ENCODE measurements at places on chromosomes 13 and 19. TPM values are rescaled to one million over a fixed set of nuclear protein-coding genes. Genes with fewer than 3 reads are reported as not detected.

Gene TNFRSF19
- 117 TPM for total RNA-seq

Gene CGB3
- not detected for total RNA-seq

Gene TNNT1
- 20.8 TPM for total RNA-seq

Gene PBX4
- total RNA-seq = 1.6 TPM

Gene CYTH2
- 32.6 TPM for total RNA-seq

Gene LATS2
- 20.7 TPM for total RNA-seq

Gene CD320
- 41.9 TPM for total RNA-seq

Gene ATP1A3
- 0.15 TPM for total RNA-seq

Gene PROZ
- not detected for total RNA-seq

Gene CALR3
- not detected for total RNA-seq

Measured in smooth muscle cell of trachea (primary cell).